ENCODE measurements at places on chromosomes 1 and 21.

GRCh38 chr1:7561331-7561921 lies 209.7 kb upstream of the VAMP3 start:
- no peak for DNase-seq

DNA sequence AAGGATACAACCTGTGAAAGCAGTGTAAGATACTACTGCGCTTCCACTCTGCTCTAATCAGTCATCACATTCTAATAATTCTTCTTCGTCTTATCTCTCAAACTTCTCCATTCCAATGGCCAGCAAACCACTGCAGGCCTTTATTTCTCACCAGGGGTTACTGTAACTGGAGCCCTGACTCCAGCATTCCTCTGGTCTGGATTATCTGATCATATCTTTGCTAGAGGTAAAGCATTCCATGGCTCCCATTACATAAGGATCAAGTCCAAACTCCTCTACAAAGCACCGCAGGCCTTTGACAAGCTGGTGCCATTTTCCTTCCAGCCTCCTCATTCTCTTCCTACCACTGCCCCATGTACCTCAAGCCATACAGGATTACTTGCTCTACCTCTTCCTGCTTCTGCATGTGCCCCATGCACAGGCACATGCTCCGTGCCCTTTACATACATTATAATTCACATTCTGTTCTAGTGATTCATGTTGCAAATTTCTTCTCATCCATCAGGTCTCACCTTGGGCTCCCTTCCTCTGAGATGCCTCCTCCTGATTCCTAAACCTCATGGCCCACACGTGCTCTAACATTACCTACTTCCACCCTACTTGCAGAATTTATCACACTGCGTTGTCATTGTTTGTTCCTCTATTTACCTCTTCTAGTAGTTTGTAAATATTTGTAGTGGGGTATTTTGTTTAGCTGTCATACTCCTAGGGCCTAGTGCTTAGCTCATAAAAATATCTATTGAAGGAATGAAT lies 9.3 kb upstream of the SERBP1 start:
- DNase-seq: no peak

GRCh38 chr1:247277191-247277590 lies 21.3 kb downstream of the VN1R5 start:
- DNase-seq: no peak

GRCh38 chr1:84164161-84164560 lies 20.1 kb downstream of the PRKACB start:
- peak; percentile 49 for DNase-seq

DNA sequence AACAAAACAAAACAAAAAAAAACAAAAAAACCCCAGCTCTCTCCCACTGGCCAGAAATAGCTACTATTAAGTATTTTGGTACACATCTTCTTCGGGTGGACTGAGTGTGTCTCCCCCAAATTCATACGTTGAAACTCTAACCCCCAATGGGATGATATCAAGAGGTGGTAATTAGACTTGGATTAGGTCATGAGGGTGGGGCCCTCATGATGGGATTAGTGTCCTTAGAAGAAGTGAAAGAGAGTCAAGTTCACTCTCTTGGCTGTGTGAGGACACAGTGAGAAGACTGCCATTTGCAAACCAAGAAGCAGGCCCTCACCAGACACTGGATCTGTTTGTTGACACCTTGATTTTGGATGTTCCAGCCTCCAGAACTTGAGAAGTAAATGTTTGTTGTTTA lies 116.9 kb downstream of the NOS1AP start:
- no peak for DNase-seq

- DNase-seq: no peak
Measured at GRCh38 chr1:7810395-7810794, 26.3 kb downstream of the PER3 start.

DNA sequence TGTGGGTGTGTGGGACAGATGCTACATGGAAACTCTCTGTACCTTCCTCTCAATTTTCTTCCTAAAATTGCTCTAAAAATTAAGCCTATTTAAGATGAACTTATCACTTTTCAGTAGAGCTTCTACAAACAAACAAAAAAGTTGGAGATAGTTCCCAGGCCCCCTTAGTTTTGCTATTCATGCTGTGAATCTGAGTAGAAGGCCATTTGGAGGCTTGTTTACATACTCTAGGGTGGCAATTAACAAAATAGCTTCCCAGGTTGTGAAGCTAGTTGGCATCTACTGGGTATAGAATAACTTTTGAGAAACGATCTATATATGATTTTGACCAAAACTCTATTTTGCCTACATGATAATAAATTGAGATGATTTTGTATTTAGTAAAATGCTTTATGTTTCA lies 541.4 kb upstream of the B3GALT2 start:
- DNase-seq: no peak

DNA sequence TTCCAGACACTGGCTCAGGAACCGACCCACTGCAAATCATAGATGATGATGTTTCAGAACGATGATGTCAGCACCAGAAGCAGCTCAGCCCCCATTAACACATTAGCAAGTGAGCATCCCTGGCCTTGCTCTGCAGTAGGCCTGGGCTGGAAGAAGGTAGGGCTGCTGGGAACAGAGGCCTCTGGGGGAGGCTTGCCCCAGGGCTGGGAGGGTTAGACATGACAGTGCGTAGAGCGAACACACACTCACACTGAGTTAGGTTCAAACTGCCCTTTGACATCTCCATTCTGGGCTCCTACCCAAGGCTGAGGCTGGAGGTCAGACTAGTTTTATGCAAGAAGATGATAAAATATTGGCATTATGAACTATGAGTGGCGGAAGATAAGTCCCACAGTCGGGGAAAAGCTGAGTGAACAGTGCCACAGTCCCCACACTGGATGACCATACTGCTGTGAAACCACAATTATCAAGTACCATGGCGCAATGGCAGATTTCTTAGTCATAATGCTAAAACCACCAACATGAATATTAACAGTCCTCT lies 91.1 kb downstream of the DMRTB1 start:
- no peak for DNase-seq

DNA sequence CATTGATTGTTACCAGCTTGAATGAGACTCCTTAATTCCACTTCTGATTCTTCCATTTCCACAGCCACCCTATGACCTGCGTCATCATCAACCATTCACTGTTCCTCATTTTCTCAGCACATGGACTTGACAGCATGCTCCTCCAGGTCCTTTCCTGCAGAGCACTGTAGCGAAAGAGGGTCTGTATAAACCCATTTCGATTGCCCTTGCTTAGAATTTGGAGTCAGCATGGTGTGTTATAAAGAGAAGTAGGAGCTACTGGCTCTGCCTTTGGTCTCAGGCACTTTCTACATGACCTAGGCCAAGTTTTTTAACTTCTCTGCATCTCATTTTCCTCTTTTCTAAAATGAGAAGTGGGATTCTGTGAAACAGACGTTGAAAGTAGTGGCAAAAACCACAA lies 133.8 kb downstream of the AK5 start:
- DNase-seq: no peak

- no peak for DNase-seq
Measured at GRCh38 chr1:200252531-200252930, 157.3 kb downstream of the ZNF281 start.

- DNase-seq: no peak
Measured at GRCh38 chr1:227559926-227560325, 3.4 kb upstream of the ZNF678 start.

- DNase-seq: no peak
Measured at GRCh38 chr1:20555025-20555757, 2.8 kb downstream of the FAM43B start.

DNA sequence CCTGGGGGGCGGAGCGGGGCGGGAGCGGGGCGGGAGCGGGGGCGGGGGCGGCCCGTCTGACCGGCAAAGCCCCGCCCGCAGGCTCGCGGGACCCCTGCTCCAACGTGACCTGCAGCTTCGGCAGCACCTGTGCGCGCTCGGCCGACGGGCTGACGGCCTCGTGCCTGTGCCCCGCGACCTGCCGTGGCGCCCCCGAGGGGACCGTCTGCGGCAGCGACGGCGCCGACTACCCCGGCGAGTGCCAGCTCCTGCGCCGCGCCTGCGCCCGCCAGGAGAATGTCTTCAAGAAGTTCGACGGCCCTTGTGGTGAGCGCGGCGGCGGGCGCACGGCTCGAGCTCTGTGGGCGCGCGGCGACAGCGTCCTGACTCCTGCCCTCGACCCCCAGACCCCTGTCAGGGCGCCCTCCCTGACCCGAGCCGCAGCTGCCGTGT lies 21.2 kb downstream of the AGRN start:
- DNase-seq: no peak

DNA sequence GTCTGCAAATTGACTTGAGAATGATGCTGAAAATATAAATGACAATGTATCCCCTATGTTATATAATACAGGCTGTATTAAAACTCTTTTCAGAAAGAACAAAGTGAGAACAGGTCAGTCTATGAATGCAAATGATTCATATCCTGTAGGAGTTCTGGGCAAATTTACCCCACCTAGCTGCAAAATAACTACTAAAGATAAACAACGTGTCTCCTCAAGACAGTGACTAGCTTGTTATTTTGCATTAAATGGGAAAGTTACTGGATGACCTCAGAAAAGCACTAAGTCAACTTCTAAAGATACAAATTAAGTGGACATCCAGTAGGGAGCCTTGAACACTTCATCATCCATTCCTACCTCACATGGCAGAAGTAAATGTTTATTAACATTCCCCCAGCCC lies 11.1 kb downstream of the RNF19B start:
- DNase-seq: no peak

GRCh38 chr21:44425895-44426662 lies 29.2 kb upstream of the LRRC3 start:
- DNase-seq: no peak

DNA sequence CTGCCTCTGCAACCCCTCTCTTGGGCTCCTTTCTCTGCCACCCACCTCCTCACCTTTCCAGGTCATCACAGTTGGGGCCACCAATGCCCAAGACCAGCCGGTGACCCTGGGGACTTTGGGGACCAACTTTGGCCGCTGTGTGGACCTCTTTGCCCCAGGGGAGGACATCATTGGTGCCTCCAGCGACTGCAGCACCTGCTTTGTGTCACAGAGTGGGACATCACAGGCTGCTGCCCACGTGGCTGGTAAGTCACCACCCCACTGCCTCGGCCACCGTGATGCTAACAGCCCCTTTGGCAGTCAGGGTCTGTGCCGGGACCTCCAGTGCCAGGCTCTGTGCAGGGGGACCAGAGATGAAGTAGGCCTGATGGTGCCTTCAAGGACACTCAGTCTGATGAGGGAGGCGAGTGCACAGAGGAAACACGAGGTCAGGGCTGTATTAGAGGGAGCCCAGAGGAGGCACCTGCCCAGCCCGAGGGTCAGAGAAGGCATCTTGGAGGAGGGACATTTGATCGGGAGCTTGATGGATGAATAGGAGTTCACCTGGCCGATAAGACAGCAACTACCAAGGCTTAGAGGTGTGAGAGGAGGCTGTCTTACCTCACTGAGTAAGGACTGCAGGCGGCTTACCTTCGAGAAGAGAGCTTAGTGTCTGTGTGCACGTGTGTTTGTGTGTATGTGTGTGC lies 18.1 kb downstream of the PCSK9 start:
- DNase-seq: no peak

GRCh38 chr1:162347281-162347680 lies 29.4 kb downstream of the SPATA46 start:
- no peak for DNase-seq

DNA sequence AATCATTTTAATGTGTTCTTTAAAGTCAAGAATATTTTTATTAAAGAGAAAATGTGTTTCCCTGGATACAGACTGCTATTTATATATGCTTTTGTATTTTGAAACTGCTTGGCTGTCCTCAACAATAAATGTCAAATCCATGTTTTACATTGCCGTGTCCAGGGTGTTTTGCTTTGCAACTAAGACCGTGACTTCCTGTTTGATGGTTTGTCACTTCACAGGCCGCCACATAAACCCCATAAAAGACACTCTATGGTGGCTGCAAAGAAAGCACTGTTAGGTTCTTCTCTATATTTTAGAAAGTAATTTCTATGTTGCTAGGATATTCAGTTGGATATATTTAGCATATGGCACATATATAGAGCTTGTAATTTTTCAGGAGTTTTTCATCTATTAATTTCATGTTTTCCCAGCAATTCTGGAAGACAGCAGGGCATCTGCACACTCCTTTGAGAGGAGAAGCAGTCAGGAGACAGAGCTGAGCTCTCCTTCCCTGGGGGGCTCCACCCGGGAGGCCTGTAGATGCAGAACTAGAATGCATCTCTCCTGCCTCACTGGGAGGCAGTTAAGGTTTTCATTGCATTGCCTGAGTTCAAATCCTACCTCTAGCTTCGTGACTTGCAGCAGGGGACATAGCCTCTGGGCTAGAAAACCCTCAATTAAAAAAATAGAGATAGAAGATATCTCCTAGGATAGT lies 33.1 kb downstream of the PRDM2 start:
- DNase-seq: no peak

DNA sequence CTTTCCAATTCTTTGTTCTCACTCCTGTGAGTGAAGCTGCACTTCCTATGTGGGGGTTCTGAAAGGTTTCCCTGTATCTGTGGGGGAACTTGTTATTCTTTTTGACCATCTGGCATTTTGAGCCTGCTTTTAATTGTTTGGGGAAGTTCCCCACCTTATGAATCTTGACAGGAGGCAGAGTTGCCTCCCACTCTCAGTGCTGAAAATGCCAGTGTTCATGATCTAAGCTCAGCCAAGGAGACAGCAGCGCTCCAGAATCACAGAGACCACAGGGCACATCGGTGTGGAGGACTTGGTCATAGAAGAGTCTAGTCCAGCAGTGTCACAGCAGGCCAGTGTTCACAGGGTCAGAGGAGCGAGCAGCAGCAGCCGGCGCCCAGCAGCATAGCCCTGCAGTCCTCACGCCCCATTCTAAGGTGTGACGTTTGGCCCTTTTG lies 63.8 kb upstream of the PRDX6 start:
- no peak for DNase-seq

- no peak for DNase-seq
Measured at GRCh38 chr1:159025043-159025442, 15.3 kb downstream of the IFI16 start.

DNA sequence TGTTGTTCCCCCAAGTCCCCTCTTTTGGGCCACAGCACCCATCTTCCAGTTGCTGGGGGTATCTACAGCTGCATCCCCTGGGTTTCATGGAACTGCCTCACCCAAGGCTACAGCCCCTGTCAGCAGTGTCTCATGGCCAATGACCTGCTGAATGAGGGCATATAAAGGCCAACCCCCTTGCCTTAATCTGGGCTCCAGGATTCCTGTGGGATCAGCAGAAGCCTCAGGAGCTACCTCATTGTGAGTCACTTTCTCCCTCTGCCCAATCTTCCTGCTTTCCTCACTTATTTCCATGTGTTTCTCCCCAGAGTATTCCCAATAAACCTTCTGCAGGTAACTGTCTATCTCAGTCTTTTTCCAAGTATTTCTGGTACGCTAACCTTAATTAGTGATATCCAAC lies 37.3 kb upstream of the SYT14 start:
- DNase-seq: no peak

DNA sequence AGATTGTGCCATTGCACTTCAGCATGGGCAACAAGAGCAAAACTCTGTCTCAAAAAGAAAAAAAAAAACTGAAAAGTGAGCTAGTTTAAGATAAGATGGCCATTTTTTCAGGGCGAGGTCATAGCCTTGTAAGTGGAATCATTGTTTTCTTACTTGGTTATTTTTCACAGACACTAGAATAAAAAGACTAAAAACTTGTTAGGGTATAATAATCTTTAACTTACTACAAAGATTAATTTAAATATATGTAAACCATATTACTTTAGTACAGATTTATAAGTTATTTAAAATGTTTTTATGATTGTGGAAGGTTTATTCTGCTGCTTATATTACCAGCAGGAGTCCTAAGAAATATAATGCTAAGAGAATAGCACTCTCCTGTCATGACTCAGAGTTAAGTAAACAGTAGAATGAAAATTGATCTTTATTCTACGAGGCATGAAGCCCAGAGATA lies 23.5 kb downstream of the ANGPTL1 start:
- no peak for DNase-seq

GRCh38 chr1:209705033-209705598 lies 470 bp downstream of the HSD11B1 start:
- no peak for DNase-seq

GRCh38 chr1:218496561-218496960 lies 151.4 kb downstream of the TGFB2 start:
- DNase-seq: no peak

All from NCI-H1930 (cell line).